Uterus (tissue), 4 donors: ENCODE measurements at places on chromosomes 1 and 21. TPM values are rescaled to one million over a fixed set of nuclear protein-coding genes. Genes with fewer than 3 reads are reported as not detected.
A peak's percentile ranks its signal among the peaks of the same experiment; 100 is the strongest.

Gene MCOLN2
- total RNA-seq: not detected

Gene HHAT
- 4.6 TPM for total RNA-seq

Gene TCP10L
- total RNA-seq: not detected

Gene PRXL2B
- total RNA-seq: 20.5 TPM

Gene C1orf226
- total RNA-seq: 5.1 TPM

Gene OR2L3
- total RNA-seq: not detected

Gene INPP5B
- 51.3 TPM for total RNA-seq

Gene CHRM3
- total RNA-seq: 19.7 TPM

Gene CELF3
- total RNA-seq: not detected

- DNase-seq: no peak
Measured at GRCh38 chr1:201115390-201115937, 3.2 kb upstream of the CACNA1S start.

GRCh38 chr1:182301467-182302198 lies 90.0 kb downstream of the GLUL start:
- DNase-seq: no peak

DNA sequence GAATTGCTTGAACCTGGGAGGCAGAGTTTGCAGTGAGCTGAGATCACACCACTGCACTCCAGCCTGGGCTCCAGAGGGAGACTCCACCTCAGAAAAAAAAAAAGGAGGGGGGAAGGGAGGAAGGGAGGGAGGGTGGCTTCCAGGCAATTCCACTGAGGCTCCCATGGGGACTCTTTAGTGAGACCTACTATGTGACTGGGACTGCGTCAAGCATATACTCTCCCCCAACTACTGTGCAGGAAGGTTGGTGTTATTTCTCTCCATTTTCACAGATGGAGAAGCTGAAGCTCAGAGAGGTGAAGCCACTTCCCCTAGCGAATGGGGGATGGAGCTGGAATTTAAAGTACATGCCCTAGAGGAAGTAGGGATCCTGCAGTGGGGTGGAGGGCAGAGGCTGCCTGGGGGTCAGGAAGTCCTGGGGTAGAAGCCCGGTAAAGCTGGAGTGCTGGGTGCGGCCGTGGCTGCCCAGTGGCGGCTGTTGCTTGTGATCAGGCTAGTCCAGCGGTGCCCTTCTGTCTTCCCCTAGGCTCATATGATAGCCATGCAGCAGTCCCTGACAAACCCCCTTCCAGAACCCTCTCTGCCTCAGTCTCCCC lies 40.3 kb downstream of the RAP1GAP start:
- no peak for DNase-seq

GRCh38 chr1:2854611-2855010 lies 53.1 kb upstream of the TTC34 start:
- no peak for DNase-seq

DNA sequence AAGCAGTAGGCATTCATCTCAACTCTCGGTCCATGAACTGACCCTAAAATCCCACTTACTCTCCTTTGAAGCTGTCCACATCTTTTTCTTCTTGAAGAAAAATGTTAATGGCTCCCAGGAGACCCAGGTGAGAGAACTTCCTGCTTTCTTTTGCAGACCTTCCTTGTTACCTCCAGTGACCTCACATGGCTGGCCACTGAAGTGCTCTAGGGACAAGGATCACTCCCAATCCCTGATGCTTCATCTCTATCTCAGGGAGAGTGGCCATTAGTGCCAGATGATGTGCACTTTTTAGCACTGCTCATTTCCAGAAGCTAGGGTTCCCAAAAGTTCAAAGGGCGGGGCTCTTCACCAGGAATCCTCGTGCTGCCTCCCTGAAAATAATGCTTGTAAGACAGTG lies 16.2 kb downstream of the PLXNA2 start:
- no peak for DNase-seq

GRCh38 chr1:52927212-52928014 lies at the start of gene SCP2:
SCP2 (plus strand) TSS chr1:52927276; CDS start chr1:52927397, 121 bp downstream.
- DNase-seq: peak; percentile 84

DNA sequence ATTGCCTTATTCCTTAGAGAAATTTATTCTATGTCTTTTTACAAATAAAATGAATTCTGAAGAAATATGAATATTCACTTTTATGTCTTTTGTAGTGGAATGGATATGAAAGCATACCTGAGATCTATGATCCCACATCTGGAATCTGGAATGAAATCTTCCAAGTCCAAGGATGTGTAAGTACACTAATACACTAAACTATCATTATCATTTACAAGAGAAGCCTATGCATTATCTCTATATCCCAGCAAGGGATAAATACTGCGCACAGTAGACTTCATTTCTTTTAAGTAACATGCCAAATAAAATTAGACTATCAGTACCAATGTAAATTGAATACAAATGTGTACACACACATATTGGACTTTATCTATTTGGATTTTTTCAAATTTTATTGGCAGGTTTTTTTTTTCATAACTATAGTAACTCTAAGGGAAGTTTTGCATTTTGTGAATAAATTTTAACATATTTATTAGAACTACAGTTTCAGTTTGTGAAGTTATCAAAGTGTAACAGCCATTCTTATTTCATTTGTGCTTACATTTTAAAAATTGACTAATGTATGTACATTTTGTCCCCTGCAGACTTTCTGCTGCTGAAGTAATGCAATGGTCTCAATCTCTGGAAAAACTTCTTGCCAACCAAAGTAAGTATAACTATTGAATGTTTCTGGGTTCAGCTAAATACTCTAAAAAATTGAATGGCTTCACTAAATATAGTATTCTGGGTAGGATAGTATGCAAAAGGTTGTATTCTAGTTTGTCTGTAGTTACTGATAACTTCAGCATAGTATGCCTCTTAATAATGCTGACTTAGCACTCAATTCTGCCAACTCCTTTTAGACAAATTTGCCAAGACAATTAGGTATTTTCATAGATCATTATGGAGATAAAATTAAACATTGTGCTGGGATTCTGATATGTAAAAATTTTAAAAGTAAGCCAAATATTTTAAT lies 894 bp downstream of the RGS1 start:
- DNase-seq: no peak

DNA sequence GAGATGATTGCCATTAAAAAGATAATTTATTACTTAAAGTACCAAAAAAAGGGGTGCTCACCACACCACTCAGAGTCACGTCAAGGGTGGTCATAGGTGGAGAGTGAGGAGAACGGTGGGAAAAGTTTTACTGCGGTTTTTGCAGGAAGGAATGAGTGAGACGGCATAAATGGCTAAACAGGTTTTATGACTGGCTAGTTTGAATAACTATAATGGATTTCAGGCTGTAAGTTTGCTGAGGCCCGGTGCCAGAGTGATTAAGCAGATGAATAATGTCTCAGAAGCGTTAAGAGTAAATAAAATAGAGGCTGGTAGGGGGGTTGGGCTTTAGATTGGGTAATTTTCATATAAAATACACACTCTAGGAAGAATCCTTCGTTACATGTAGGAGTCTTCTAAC lies 1337.8 kb downstream of the AMY1C start:
- no peak for DNase-seq

GRCh38 chr21:33691945-33692603 lies 49.8 kb downstream of the ITSN1 start:
- no peak for DNase-seq

DNA sequence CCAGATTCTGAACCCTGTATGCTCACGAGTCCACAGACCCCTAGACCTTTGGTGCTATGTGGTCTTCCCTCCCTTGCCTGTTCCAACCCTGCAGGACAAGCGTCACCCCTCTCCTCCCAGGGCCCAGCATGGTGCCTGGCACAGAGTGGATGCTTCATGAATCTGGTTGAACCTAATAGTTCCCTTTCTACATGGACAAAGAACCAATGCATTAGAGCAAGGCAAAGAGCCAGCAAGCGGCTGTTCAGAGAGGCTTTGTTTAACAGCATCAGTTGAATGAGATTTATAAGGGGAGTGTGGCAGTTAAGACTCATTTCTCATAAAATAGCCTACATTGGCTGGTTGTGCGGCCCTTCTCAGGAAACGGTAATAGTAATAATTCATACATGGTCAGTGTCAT lies 14.9 kb downstream of the SLC26A9 start:
- DNase-seq: no peak

GRCh38 chr1:208177656-208178055 lies 66.5 kb downstream of the PLXNA2 start:
- no peak for DNase-seq

DNA sequence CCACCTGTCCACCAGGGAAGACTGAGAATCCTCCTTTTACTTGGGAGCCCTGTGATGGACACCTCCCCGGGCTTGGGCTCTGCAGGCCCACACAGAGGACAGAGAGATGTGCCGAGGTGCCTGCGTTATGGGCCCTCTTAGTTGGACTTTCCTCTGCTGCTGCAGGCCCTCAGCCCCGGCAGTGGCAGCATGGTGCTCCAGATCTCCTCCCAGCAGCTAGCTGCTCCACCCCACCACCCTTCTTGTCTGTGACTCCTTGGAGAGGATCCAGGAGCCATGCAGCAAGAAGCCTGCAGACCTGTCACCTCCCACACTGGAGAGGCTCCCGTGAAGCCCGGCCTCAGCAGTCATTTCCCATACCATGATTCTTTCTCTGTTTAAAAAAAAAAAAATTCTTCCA lies 27.4 kb downstream of the PHGDH start:
- DNase-seq: no peak

- peak; percentile 24 for DNase-seq
Measured at GRCh38 chr1:234562334-234562733, 47.6 kb downstream of the IRF2BP2 start.

GRCh38 chr1:68994096-68994495 lies 497.2 kb upstream of the DEPDC1 start:
- DNase-seq: no peak

DNA sequence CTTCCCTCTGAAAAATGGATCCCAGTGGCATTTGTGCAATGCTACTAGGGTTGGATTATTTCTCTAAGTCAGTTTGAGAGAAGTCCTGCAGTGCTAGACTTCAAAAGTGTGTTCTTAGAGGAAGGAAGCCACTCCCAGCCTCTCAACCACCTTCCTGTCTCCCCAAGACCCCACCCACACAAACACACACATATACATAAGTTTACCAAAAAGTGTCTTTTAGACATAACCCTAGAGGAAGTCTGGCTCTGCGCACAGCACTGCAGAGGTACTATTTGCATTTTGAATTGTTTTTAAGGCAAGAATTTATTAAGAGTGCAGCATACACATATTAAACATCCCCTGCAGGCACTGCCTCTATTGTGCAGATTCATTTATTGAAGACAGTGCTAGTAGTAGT lies 127.3 kb downstream of the HHIPL2 start:
- no peak for DNase-seq

- no peak for DNase-seq
Measured at GRCh38 chr1:191839891-191840290, 318.4 kb upstream of the RGS18 start.

GRCh38 chr1:23836037-23836436 lies 10.8 kb upstream of the HMGCL start:
- no peak for DNase-seq

DNA sequence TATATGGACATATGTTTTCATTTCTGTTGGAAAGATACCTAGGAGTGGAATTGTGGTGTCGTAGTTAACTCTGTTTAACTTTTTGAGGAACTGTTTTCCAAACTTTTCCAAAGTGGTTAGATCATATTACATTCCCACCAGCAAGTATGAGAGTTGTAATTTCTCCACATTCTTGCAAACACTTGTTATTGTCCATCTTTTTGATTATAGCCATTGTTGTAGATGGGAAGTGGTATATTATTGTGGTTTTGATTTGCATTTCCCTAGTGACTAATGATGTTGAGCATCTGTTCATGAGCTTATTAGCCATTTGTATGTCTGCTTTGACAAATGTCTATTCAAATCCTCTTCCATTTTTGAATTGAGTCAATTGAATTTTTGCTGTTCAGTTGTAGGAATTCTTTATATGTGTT lies 19.8 kb downstream of the CAMTA1 start:
- DNase-seq: no peak

DNA sequence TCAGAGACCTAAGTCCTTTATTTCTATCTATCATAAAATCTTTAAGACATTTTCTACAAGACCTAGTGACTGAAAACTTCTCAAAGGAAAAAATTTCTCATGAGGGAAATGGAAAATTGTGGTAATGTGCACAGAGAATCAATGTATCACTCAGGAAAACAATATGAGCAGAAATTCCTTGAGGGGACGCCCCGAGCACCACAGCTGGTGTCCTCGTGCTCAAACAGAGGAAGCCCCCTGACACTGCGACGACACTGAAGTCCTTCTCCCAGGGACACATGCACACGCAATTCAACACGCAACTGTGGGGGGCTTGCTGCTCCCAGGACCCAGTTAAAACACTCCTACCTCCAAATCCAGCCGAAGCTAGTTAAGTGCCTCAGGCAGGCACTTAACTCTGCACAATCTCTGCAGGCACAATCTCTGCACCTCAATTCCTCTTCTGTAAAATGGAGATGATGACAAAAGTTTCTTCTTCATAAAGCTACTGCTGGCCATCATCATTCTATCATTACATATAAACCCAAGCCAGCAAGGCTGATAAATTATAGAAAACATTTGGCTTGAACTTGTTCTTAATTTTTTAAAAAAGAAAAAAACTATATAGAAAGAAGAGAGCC lies 16.0 kb downstream of the ZBTB17 start:
- DNase-seq: no peak

DNA sequence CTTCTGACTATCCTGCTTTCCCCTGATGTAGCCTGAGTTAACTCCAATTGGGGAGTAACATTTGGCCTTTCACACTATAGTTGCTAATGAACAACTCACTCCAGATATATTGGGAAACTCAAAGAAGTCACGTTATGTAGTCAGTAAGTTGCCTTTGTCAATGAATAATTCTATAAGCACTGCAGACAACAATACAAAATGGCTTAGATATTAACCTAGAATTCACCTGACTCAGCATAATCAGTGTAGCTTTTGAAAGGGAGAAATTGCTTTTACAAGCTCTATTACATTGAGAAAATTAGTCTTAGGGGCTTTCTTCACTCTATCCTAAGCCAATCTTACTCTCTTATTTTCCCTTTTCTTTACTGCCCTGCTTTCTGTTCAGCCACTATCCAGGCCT lies 303.5 kb upstream of the NR5A2 start:
- no peak for DNase-seq

DNA sequence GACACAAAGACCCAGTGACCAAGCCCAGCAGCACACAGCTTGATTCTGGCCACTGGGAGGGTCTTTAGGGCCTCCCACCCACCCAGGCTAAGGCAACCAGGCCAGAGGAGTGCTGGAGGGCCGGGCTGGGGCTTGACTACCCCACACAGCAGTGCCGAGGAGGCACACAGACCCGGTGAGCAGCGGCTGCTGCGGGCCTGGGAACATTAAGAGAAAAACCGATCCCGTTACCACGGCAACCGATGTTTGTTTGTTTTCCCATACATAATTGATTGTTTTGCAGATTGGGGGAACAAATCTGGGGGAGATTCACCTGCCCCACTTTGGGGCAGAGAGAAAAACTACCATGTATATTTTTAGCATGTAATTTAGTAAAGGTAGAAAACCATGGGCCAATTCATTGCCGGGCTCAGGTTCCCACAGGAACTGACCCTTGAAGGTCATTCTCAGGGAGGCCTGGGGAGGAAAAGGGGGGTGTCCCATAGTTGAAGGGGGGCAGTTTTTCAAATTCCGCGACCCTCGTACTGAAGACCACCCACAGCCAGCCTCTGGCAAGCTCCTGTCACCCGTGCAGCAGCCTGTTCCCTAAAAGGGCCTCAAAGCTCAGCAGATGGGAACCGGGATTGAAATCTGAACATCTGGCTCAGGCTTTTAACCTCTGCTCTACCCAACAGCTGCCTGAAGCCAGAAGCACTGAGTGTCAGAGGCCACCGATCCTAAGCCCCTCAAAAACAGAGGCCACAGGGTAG lies 35.3 kb downstream of the CHD5 start:
- DNase-seq: no peak
